ENCODE measurements at places on chromosomes 2 and 18.
A peak's percentile ranks its signal among the peaks of the same experiment; 100 is the strongest.

GRCh38 chr2:226703514-226703913 is 96.1 kb downstream of the IRS1 start:
- DNase-seq: no peak

- DNase-seq: no peak
These were observed 116.8 kb upstream of the MEIS1 start for GRCh38 chr2:66318009-66318561.

DNA sequence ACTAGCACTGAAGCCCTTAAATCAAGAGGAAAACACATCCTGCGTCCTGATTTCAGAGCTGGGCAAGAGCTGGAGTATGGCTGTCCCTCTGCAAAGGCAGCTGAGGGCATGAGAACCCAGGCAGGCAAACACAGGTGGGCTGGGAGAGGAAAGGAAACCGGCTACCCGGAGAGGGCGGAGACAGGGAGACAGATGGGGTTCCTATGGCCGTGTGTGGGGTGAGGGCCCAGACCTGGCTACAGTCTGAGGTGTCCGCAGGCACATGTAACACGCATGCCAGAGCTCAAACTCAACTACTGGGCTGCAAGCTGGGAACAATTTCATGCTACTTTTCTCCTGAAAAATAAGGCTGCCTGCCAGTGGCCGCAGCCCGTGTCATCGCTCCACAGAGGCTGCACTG is 2.7 kb downstream of the COPS9 start:
- DNase-seq: peak; percentile 27

- no peak for DNase-seq
These were observed 166.6 kb downstream of the TNS1 start for GRCh38 chr2:217835931-217836891.

GRCh38 chr2:172782506-172783164 is 47.0 kb downstream of the RAPGEF4 start:
- no peak for DNase-seq

GRCh38 chr18:33606621-33607020 is 28.6 kb downstream of the ASXL3 start:
- DNase-seq: no peak

GRCh38 chr18:58216071-58216481 is 172.1 kb downstream of the NEDD4L start:
- DNase-seq: no peak

- DNase-seq: no peak
These were observed 123.8 kb upstream of the PKDCC start for GRCh38 chr2:41924024-41924423.

DNA sequence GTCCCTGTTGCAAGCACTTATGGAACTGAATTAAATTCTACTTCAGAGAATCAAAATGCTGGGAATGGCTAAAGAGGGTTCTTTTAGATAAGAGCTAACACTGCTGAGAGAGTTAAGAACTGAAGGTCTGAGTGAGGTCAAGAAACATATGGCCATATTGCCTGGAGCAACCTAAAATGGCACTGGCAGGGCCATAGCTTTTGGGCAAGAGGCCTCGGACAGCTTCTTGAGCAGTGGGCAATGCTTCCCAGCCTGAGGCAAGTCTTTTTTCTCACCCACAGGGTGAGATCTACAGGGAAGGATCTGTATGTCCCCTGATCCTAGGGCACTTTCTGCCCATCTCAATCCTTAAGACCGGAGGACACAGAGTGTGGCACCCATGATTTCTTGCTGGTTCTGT is 244.6 kb upstream of the NT5C1B start:
- no peak for DNase-seq

GRCh38 chr2:174333017-174333371 is 1.8 kb upstream of the SP9 start:
- DNase-seq: no peak

- DNase-seq: no peak
These were observed 95.6 kb upstream of the PDE1A start for GRCh38 chr2:182522405-182522896.

GRCh38 chr2:145108959-145109710 is 589.2 kb upstream of the ZEB2 start:
- DNase-seq: no peak

Data from activated effector memory CD4-positive, alpha-beta T cell treated with anti-CD3 and anti-CD28 coated beads, Interleukin-2, amount 50 U/mL, for 16 hours (primary cell).